ENCODE measurements at places on chromosomes 11 and 22.

DNA sequence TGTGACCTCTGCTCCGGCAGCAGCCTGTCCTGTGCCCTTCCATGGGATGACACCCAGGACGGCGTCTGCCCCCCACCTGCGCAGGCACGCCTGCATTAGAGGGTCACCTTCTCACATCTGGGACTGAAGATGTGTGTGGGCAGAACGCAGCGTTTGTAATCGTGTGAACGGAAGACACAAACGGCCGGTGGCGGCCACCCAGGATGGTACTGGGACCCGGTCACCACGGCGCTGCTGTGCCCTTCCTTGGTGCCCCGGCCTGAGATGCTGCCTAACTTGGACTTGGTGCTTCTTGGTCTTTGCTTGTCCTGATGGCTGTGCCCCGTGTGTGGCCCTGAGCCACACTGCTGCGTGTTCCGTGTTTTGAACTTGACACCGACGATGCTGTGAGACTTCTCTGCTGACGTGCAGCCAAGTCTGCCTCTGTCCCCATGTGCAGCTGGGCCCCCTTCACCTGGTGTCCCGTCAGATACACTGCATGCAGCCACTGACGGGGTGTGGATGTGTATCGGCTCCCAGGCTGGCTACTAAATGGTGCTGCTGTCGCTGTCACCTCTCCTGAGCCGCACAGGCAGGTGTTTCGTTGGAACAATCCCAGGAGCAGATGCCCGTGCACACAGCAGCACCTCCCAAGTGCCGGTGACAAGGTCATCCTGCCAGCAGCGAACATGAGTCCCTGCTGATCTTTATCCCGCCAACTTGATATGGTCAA lies 21.4 kb downstream of the YPEL1 start:
- peak overlapping the region; percentile 20 for H3K27ac ChIP-seq
- H3K36me3 ChIP-seq, result no peaks in the 10 kb centered on the region
- no peaks in the 10 kb centered on the region for H3K27me3 ChIP-seq

GRCh38 chr11:70543611-70544010 lies 145.3 kb downstream of the CTTN start:
- DNase-seq, result no peak
- H3K4me1 ChIP-seq, result no peaks in the 10 kb centered on the region
- no peaks in the 10 kb centered on the region for H3K36me3 ChIP-seq
- H3K27ac ChIP-seq, result no peak overlapping the region

DNA sequence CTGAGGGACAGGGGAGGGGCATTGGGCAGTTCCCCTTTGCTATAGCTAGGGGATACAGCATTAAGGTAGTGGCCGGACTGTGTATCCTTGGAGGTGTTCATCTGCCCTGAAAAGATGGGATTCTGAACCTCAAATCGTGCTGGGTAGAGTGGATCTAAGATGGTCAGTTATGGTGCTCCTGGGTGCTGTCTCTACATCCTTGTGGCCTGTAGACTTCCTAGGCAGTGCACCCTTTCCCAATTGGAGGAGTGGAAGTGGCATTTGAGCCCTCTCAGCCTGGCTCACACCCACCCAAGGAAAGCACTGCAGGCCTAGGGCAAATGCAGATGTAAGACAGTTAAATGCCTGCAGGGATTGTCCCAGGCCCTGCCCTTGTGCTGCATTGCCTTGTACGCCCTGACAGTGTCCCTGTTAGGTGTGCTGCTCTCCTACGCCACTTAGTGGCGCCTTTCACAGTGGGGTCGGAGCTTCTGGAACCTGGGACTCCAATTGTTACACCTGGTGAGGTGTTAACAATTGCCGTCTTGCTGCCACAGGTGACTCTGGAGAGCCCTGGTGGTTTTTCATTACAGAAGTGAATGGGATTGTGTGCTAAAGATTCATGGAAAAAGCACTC lies 35.0 kb downstream of the PPFIBP2 start:
- no peak overlapping the region for H3K27ac ChIP-seq
- H3K27me3 ChIP-seq, result no peaks in the 10 kb centered on the region
- no peak for DNase-seq
- no peaks in the 10 kb centered on the region for H3K36me3 ChIP-seq
- no peaks in the 10 kb centered on the region for H3K4me1 ChIP-seq

GRCh38 chr11:13053255-13053917 lies 44.3 kb downstream of the RASSF10 start:
- no peak for DNase-seq
- no peaks in the 10 kb centered on the region for H3K36me3 ChIP-seq
- H3K4me3 ChIP-seq, result no peak overlapping the region
- no peaks in the 10 kb centered on the region for H3K27me3 ChIP-seq
- H3K27ac ChIP-seq, result no peak overlapping the region

- H3K4me3 ChIP-seq, result no peak overlapping the region
- H3K4me1 ChIP-seq, result no peaks in the 10 kb centered on the region
- H3K36me3 ChIP-seq, result no peaks in the 10 kb centered on the region
- H3K27ac ChIP-seq, result no peak overlapping the region
Observed at GRCh38 chr22:44372611-44373010, 59.9 kb upstream of the SHISAL1 start.

- no peaks in the 10 kb centered on the region for H3K36me3 ChIP-seq
- no peaks in the 10 kb centered on the region for H3K27me3 ChIP-seq
- no peak overlapping the region for H3K27ac ChIP-seq
Observed at GRCh38 chr11:121522043-121522941, 69.5 kb upstream of the SORL1-AS1 start.

DNA sequence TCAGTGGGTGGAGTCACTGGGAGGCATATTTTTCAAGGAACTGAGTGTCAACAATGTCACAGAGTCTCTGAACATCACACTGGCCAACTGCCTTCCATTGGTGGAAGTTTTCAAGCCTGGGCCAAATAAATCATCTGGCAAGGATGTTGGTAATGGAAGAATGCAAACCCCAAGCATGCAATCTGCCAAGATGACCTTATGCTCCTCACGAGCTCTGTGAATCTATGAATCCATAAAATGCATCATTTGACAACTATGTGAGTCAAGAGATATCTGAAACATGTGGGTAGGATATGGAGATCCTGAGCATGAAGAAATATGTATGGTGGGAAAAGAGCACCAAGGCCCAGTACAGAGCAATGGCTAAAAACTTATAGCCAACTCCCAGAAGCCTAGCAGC lies 122.2 kb downstream of the PLEKHA7 start:
- H3K36me3 ChIP-seq, result no peaks in the 10 kb centered on the region
- no peak for DNase-seq
- peaks cover 24% of the 10 kb centered on the region for H3K4me1 ChIP-seq
- H3K4me3 ChIP-seq, result no peak overlapping the region

GRCh38 chr11:75143420-75143731 lies 7.5 kb upstream of the SLCO2B1 start:
- no peak for DNase-seq
- no peaks in the 10 kb centered on the region for H3K36me3 ChIP-seq
- H3K4me1 ChIP-seq, result peaks cover 2% of the 10 kb centered on the region
- no peaks in the 10 kb centered on the region for H3K27me3 ChIP-seq
- no peak overlapping the region for H3K27ac ChIP-seq

DNA sequence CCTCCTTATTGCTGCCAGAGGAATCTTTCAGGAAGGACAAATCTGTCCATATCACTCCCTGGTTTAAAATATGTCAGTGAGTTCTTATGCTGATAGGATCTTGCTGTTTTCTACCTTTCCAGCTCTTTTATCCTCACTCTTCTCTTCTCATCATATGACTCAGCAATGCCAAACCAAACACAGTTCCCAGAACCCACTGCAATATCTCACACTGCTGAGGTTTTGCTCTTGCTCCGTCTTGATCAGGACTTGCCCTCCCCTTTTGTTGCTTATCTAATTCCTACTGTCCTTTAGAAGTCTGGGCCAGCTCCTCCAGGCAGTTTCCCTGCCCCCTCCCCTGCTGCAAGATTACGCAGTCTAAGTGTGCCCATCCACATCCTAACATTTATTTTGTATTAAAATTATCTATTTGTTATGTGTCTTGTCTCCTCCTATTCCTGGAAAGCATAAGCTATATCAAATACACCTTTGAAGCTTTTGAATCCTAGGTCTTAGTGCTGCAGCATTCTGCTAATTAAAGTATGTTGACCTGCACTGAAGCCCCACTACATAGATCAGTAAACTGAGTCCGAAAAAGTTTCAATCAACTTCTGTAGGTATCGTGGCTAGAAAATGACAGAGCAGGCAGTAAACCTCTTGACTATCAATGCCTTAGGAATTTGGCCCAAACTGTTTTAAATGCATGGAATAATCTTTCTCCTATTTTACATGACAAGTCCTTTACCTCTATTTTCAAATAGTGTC lies 119.2 kb upstream of the C11orf87 start:
- no peak for DNase-seq
- H3K36me3 ChIP-seq, result no peaks in the 10 kb centered on the region
- no peak overlapping the region for H3K27ac ChIP-seq
- no peaks in the 10 kb centered on the region for H3K4me1 ChIP-seq
- no peak overlapping the region for H3K4me3 ChIP-seq

- H3K4me3 ChIP-seq, result no peak overlapping the region
- no peaks in the 10 kb centered on the region for H3K36me3 ChIP-seq
- no peaks in the 10 kb centered on the region for H3K4me1 ChIP-seq
Observed at GRCh38 chr11:82802710-82803109, 69.0 kb upstream of the FAM181B start.

GRCh38 chr11:73889019-73889418 lies 12.2 kb downstream of the PAAF1 start:
- no peak overlapping the region for H3K27ac ChIP-seq
- no peak for DNase-seq
- H3K4me3 ChIP-seq, result no peak overlapping the region
- no peaks in the 10 kb centered on the region for H3K27me3 ChIP-seq
- no peaks in the 10 kb centered on the region for H3K4me1 ChIP-seq

- H3K27me3 ChIP-seq, result no peaks in the 10 kb centered on the region
- no peak for DNase-seq
- H3K4me1 ChIP-seq, result no peaks in the 10 kb centered on the region
Observed at GRCh38 chr11:2570841-2571597, 126.2 kb downstream of the KCNQ1 start.
